Activated CD4-positive, alpha-beta T cell treated with anti-CD3 and anti-CD28 coated beads, Interleukin-2, amount 50 U/mL, for 16 hours (primary cell): ENCODE measurements at places on chromosomes 6 and 20.
A peak's percentile ranks its signal among the peaks of the same experiment; 100 is the strongest.

DNA sequence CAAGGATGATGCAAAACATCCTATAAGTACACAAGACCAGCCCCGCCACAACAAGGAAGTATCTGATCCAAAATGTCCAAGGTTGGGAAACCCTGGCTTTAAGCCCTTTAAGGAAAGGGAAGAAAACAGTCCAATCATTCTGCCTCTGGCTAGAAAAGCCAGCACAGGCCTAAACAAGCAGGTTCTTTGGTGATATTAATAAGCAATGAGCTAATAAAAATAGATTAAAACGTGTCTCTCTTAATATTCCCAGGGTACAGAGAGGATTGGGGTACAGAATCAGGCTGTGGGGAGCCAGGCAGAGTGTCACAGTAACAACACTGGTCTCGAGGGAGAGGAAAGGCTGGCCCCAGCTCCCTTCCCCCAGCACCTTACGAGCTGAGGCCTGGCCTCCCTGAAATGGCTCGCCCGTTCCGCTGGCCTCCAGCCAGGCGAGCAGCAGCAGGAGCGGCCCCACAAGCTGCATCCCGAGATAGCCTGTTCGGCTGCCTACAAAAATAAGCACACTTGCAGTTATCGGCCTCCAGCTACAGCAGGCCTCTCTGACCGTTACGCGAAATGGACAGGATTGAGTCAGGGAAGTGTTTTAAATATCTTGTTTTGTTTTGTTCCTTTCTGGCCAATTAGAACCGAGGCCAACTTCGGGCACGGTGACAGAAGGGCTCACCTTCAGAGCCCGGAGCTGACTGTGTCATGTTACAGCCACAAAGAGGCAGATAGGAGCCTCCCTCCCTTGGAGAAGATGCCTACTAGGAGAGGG lies 4.0 kb upstream of the ZMYND8 start:
- no peak for DNase-seq

GRCh38 chr20:51326201-51326819 lies 216.2 kb downstream of the NFATC2 start:
- DNase-seq = peak; percentile 23

DNA sequence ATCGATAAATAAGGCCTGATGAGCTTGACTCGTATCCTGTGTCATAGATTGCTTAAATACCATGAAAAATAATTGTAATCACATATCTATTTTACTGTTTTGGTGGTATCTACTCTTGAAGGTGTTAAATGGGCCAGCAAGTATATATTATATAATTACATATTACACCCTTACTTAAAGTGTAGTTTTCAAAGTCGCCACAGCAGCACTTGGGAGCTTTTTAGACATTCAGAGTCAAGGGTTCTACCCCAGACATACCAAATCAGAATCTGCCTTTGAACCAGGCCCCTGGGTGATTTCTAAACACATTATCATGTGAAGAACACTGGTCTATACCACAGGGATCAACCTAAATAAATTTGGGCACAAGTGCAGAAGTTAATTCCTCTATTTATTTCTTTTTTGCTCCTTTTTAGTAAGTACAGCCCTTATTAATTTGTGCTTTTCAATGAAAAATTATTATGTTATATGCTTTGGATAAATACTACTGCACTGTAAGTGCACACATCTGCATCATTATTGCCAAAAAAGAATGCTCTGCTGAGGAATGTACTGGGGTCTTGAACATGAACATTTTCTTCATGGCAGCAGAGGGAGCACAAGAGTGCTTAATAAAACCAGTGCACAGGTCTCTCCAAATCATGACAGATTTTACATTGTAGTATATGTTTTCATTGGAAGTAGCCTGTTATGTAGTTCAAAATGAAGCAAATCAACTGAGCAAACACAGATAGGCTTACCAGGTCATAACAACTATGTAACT lies 3.1 kb upstream of the ATXN1 start:
- no peak for DNase-seq

DNA sequence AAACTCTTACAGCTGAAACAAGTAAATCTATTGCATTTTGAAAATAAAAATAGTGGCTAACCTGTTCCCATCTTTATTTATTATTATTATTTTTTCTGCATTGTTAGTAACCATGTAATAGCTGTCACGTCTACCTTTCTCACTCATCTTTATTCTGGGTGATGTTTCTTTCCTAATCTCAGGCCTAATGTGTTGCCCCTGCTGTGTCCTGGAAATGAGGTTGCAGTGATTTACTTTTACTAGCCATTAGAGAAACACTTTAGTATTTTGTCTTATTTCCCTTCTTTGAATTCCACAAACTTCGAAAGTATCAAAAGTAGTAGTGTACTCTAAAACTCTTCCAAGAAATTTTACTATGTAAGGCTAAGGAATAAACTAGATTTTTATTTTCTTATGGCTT lies 546.9 kb downstream of the GRIK2 start:
- DNase-seq = no peak

GRCh38 chr6:46014046-46014445 lies 1.6 kb downstream of the CLIC5 start:
- DNase-seq = peak; percentile 27

DNA sequence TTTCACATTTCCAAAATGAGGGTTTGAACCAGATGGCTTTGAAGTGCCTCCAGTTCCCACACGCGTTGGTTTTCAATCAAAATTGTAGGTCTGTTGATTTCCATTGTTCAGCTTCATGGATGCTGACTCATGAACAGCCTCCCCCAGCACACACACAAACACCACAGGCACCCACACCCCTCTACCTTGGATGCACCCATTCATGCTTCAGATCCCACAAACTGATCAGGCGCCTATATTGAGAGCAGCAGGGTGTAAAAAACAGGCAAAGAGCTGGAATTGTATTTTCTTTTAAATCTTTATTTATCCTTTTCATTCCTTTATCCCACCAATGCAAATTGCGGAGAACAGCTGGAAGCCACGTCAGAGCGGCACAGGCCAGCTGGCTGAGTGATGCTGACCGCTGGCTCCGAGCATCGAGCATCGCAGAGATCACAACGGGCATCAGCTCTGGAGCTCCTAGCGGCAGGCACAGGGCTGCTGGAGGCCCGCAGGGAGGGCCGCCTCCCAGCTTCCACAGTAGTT lies 29.3 kb upstream of the TBC1D7 start:
- DNase-seq = no peak

GRCh38 chr6:15264902-15265761 lies 19.3 kb downstream of the JARID2 start:
- no peak for DNase-seq

DNA sequence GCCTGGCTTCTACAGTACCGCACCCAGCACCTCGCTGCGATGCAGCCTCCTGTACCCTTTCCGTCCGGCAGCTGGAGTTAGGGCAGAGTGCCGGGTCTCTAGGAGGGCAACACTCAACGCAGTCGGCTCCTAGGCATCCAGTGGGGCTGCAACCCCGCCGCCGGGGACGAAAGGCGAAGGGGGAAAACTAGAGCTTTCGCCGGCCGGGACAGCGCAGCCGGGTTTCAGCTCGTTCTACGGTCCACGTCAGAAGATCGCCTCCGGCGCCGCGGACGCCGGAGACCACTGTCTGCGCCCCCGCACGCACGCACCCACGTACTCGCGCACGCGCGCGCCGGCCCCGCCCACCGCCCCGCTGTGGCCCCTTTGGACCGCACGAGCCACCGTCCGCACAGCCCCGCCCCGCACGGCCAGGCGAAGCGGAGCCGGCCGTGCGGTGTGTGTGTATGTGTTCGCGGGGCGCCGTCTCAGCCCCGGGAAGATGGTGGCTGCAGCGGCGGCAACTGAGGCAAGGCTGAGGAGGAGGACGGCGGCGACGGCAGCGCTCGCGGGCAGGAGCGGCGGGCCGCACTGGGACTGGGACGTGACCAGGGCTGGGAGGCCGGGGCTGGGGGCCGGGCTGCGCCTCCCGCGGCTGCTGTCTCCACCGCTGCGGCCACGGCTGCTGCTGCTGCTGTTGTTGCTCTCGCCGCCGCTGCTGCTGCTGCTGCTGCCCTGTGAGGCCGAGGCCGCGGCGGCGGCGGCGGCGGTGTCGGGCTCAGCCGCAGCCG lies at the start of gene ATRN:
Gene ATRN, plus strand, starts transcription at position 392 of the 770 bp plus-strand sequence. Its CDS starts 90 bp downstream, at position 482.
- peak; percentile 91 for DNase-seq

- no peak for DNase-seq
Observed at GRCh38 chr6:73231986-73232391, 6.7 kb upstream of the KHDC1L start.

DNA sequence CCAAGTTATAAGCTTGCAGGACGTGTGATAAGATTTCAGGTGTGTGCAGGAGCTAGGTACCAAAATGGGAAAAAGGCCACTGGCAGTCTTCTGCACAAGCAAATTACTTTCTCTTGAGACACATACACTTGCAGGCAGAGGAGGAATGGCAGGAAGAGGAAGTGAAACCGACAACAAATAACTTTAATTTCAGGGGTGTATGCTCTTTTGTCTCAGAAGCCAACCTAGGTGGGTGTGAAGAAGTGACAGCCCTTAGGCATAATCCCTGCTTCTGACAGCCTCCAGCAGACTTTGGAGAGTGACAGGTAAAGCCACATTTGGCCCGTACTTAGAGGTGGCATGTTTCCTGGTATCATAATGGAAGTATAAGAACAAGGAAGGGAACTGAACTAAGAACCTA lies 118.8 kb upstream of the TRAF3IP2 start:
- DNase-seq = peak; percentile 47

DNA sequence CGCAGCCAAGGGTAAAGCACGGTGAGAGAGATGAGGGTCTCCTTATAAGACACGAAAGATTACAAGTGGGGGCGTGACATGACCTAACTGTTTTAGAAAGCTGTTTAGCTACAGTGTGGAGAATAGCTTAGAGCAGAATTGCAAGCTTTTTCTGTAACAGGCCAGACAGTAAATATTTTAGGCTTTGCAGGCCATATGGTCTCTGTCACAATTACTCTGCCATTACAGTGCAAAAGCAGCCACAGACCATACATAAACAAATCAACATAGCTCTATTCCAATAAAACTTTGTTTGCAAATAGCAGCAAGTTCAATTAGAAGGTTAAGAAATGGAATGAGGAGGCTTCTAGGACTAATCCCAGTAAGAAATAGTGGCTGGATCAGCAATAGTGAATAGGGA lies 16.8 kb downstream of the PGM3 start:
- DNase-seq = no peak

- no peak for DNase-seq
Observed at GRCh38 chr6:6333501-6333900, 13.0 kb upstream of the F13A1 start.

- DNase-seq = no peak
Observed at GRCh38 chr6:169190144-169190584, 63.5 kb downstream of the THBS2 start.

GRCh38 chr6:46419576-46420002 lies 71.7 kb downstream of the RCAN2 start:
- peak; percentile 32 for DNase-seq

DNA sequence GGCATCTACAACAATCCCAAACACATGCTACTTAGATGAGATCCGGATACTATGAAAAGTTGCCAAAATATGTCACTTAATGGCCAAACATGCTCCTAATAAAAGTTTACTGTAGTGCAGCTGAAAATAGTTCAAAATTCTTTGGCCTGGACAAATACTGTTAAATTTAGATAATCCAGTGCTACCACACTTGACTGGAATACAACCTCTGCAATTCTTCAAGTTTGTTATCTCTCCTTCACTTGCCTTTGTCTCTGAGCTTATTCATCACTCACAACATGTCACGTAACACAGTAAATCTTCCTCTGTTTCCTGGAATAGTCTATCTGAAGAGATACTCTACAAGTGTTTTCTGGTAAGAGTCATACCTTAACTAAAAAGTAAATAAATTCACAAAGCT lies 10.5 kb upstream of the PLN start:
- no peak for DNase-seq

DNA sequence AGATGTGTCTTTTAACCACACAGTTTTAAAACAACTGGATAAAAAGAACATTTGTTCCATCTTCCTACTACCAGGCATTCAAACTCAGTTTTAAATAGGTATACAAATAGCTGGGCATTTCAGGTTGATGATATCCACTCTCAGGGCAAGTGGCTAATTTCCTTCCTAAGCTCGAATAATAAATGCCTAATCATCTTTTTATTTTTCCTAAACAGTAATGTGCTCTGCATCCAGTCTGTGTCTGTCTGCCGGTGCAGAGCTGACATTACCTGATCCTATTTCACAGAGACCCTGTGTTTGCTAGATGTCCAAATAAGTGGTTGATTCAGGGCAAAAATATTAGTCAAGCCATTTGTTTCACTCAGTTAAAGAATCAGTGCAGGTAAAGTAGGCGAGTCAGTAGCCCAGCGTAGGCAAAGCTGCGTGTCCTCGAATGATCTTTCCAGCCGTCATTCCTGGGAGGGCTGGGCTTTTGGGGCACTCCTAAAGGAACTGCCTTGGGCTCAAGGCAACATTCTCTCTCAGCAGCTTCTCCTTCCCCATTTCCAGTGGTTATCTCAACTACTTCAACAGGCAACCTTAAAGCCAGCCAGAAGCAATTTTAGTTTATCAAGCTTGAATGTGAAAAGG lies 74.2 kb upstream of the BMP2 start:
- no peak for DNase-seq

DNA sequence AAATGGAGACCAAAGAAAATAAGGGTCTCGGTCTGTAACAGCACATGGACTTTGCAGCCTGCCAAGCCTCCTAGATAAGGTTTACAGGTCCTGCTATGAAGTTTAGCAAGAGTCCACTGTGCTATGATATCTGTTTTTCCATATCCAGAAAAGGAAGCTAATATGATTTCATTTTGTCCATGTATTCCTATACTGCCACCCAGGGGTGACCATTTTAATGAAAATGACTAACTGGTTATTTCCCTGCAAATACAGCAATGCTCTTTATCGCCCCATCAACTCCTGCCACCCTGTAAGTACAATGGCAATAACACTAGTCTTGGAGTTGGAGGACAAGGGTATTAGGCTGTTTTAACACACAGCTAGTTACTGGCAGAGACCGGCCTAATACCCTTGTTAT lies 115.2 kb upstream of the GLP1R start:
- no peak for DNase-seq

- DNase-seq = no peak
Observed at GRCh38 chr6:147087641-147088040, 116.6 kb upstream of the STXBP5 start.
